Non-pigmented ciliary epithelial cell (primary cell): ENCODE measurements at places on chromosomes 13 and 19.

- no peak for DNase-seq
These were observed 117.7 kb downstream of the FNDC3A start for GRCh38 chr13:49093376-49093775.

GRCh38 chr19:9838324-9838723 is 3.2 kb downstream of the PIN1 start:
- DNase-seq: no peak

DNA sequence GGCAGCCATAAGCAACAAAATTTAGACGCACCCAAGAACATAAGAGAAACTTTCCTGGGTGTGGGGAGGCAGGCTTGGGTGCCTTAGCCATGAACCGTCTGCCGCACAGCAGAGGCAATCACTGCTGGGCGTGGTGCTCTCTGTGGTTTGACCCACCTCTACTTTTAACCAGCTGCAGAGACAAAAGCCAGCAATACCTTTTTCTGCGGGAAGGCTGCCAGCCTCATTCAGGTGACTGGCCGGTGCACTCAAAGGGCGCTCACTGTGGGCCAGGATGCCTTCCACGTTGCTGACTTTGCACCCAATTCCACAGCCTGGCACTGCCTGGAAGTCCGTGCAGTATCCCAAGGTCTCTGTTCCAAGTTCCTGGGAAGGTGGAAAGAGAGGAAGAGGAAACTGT is 69.1 kb downstream of the ATP7B start:
- DNase-seq: no peak

GRCh38 chr19:31296741-31297390 is 52.4 kb downstream of the TSHZ3 start:
- no peak for DNase-seq

GRCh38 chr19:38617764-38618589 is at the start of gene MAP4K1:
MAP4K1 (minus strand) TSS chr19:38617953; CDS start chr19:38617895, 58 bp downstream.
- no peak for DNase-seq

DNA sequence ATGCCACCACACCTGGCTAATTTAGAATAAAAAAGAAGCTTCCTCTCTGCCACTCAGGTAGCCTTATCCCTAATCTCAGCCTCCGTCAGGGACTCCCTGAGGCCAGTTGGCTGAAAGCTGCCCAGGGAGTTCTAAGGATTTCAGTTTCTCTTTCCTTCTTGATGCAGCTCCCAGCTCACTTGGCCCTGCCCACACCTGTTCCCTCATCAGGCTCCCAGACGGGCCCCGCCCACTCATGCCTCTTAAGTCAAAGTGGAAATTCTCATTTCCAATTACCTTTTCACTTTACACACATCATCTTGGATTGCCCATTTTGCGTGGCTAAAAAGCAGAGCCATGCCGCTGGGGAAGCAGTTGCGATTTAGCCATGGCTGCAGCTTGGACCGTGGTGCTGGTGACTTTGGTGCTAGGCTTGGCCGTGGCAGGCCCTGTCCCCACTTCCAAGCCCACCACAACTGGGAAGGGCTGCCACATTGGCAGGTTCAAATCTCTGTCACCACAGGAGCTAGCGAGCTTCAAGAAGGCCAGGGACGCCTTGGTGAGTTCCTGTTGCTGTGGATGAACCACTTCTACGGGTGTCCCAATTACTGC is at the start of gene IFNL1:
TSS of gene IFNL1 (plus strand) at position 353 of the 591 bp plus-strand sequence. CDS start at position 368, 15 bp downstream.
- DNase-seq: no peak

DNA sequence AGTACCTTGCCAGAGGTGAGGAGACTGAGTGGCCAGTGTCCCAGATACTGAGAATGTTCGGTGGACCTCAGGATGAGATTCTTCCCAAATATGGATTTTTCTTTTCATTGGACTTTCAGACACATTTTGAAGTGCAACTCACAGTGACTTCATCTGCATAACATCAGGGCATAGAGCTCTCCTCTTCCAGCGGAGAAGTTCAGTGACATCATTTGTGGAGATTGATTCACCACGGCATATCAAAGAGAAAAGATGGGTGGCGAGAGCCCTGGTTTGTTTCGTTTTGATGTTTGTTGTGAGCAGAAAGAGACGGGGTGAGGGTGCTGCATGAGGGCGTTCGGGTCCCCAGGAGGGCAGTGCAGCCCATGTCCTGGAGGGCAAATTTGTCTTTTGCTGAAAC is 120.1 kb upstream of the GPR12 start:
- no peak for DNase-seq

GRCh38 chr13:111336666-111337065 is 16.2 kb downstream of the TEX29 start:
- DNase-seq: peak; percentile 20

DNA sequence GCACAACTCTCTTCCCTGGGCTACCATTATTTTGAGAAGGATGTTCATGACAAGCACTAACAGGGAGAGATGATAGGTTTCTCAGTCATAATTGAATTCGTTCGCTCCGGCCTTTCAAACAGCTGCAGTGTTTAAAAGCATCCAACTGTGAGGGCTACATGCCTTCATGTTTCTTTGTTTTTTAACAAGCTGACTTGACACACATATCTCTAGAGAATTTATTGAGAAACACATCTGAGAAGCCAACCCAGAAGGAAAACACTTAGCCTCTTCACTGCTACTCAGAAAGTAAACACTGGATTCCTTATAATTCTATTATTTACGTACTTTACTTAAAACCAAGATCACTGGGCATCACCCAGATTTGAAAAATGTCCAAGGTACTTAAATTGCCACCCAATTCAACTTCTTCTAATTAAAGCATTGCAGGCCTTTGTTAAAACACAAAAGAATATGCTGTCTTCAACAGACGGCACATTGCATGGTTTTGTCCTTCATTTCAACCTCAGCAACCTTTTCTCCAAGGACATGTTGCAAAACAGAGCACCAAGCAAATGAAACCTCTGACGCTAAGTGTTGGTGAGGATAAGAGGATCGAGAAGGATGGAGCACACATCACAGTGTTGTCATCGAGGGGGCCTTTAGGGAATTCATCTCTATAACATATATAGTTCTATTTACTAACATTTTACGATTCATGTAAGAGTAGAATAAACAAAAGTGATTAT is 75.8 kb downstream of the TBC1D4 start:
- no peak for DNase-seq

DNA sequence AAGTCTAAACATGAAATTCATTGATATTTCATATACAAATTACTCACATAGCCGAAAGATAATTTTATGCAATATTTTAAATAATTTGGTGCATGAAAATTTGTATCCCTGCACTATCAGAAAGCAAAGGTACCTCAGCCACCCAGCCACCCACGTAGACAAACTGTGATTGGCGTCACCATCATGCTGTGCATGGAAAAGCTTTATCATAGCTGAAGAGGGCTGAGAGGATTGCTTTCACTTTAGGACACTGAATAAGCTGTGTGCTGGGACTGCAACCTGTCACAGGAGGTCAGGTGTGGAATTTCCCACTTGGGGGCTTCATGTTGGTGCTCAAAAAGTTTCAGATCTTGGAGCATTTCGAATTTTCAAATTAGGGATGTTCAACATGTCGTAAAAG is 96.3 kb downstream of the MYCBP2 start:
- DNase-seq: no peak

- DNase-seq: no peak
These were observed 549 bp downstream of the ZNF583 start for GRCh38 chr19:56404705-56405056.

- no peak for DNase-seq
These were observed 30.2 kb upstream of the CPB2 start for GRCh38 chr13:46134961-46135522.

- DNase-seq: no peak
These were observed 11.4 kb upstream of the RFXAP start for GRCh38 chr13:36807616-36808015.

DNA sequence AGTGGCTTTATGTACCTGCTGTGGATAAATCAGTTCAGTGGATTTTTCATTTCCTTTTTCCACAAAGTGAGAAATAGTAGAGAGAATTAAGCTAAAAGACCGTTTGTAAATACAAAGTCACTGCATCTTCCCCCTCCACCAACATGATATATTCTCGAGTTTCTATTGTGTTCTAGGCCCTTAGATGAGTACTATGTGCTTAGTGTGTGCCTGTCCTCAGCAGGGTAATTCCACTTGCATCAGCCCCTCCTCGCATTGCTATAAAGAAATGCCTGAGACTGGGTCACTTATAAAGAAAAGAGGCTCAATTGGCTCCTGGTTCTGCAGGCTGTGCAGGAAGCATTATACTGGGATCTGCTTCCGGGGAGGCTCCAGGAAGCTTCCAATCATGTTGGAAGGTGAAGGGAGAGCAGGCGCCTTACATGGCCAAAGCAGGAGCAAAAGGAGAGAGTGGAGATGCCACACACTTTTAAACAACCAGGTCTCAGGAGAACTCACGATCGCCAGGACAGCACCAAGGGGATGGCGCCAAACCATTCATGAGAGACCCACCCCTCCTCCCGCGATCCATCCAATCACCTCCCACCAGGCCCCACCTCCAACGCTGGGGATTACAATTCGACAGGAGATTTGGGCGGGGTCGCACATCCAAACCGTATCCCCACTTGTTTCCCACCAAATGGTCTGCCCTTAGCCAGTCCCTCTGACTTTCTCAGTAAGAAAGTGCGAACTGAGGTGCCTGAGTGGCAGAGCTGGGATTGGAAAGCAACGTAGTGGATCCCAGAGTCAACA is 102.3 kb upstream of the ABCC4 start:
- DNase-seq: no peak

- DNase-seq: no peak
These were observed 100.5 kb downstream of the TRPC4 start for GRCh38 chr13:37769078-37769477.

DNA sequence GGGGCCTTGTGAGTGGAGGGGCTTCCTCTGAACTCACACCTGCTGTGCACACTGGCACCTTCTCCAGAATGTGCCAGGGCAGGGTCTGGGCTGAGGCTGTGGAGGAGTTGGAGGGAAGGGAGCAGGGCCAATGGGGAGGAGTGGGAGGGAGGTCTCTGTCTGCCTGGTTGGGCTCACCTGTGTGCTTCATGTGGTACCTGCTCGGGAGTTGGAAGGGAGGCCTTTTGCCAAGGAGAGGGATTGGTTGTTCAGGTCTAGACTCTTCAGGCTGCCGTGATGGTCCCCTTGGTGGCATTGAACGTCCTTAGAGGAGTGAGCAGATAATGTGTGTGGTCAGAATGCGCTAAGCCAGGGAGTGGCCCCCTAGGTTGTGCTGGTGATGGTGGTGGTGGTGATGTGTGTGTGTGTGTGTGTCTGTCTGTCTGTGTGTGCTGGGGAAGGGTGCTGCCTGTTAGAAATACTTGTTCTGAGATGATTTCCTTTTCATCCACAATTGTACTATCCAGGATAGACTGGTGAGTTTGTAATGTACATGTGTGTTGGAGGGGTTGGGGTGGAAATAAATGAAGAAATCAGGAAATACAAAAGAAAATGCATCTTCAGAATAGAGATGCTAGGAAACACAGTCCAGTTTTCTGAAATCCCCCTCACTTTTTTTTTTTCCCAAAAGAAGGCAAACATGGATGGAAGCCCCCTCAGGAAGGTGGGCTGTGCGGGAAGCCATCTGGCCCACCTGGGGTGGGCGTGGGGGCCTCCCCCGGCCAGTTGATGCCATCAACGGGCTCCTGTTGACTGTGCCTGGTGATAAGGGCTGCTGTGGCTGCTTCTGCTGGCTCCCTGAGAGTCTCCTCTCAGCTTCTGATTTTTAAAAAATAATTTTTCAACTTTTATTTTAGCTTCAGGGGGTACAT is 140.5 kb upstream of the ZNF536 start:
- no peak for DNase-seq

- no peak for DNase-seq
These were observed 145.5 kb downstream of the DLEU7 start for GRCh38 chr13:50697746-50698539.

DNA sequence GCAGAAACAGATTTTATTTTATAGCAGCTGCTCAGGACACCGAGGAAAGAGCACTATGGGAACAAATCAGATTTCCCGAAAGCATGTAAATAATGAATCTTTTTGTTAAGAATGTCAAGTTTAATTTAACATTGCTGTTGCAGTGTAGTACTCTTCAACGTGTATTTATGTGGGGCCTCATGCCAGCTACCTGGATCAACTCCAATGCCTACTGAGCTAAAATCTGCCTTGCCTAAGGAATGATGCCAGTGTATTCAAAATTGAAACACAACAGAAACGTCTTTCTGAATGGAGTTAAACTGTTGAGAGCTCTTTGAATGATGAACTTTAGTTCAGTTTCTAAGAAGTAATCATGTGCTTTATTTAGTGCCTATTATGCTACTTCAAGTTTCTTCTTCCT is 1379.8 kb upstream of the ATXN8OS start:
- no peak for DNase-seq

DNA sequence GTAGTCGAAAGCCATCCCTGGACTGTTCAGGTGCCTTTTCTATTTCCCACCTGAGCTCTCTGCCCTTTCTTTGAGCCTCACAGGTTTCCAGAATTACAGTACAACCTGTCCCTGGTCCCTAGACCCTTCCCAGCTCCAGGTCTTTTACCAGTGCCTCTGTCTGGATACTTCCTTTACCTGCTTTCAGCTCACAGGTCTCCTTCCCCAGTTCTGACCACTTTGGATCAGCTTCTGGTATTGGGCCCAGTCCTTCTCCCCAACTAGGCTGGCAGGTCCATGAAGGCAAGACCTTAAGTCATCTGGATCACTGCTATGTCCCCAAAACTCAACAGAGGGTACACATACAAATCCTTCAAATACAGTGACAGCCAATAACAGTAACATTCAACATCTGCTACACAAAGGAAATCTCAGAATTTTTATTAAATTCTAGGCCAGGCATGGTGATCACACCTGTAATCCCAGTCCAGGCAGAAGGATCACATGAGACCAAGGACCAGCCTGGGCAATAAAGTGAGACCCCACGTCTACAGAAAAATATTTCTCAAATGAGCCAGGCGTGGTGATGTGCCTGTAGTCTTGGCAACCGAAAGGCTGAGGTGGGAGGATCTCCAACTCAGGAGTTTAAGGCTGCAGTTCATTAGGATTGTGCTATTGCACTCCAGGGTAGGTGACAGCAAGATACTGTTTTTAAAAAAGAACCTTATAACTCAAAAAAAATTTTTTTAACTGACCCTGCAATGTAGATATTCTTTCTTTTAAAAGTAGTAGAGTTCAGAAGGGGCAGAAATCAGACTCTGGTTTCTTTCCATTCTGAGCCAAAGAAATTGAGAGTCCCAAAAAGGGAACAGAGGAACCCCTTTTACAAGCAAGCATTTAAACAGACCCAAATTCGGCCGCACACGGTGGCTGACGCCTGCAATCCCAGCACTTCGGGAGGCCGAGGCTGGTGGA is 1.3 kb downstream of the RPS16 start:
- DNase-seq: no peak

DNA sequence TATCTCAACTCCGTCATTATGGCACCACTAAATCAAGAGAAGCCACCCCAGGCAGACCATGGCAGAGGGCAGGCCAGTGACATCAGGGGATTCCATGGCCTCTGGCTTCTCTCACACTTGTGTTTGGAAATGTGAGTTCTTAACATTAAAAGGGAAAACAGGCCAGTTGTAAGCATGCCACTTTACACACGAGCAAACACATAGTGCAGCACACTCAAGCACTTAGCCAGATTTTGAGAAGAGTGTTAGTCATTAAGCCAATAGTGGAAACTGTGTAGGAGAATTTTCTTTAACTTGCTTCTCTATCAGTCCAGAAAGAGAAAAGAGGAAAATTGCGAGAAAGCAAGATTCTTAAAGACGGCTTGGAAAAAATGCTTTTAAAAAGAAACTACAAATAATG is 401.5 kb downstream of the TDRD3 start:
- DNase-seq: no peak

GRCh38 chr13:51179432-51179971 is 42.7 kb upstream of the FAM124A start:
- DNase-seq: no peak
